ENCODE measurements at places on chromosomes 7 and 10.

DNA sequence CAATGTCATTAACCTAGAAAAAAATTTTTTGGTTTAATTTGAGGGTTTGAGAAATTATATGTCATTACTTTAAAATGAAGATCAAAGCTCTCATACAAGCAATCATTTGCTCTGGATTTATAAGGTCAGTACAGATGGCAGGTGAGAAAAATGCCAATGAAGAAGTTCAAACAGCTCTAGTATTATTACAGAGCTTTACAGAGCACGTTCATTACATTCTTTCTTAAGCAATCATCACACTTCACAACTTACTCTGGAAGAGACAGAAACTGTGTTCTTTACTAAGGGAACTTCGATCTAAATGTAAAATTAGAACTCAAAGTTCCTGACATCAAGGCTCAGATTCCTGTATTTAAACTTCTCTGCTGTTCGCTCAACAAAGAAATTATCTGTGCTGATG is 153.4 kb downstream of the ATE1 start:
- no peak for DNase-seq

DNA sequence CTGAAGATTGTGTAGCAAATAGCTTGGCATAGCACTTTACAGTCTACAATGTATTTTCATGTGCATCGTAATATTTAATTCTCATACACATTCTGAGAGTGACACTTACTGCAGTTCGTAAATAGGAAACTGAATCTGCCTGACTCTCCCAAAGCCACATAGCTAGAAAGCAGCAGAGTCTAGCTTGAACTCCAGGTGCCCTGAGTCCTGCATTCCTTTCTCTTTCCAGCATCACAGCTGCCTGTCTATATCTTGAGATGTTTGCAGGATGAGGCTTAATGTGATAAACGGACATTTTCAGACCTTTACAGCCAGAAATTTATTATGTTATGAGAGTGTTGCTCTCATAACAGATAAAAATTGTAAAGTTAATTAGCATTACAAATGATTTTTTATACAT is 132.9 kb upstream of the PLXDC2 start:
- no peak for DNase-seq

GRCh38 chr10:70616761-70617160 is 14.2 kb upstream of the PRF1 start:
- DNase-seq = no peak

DNA sequence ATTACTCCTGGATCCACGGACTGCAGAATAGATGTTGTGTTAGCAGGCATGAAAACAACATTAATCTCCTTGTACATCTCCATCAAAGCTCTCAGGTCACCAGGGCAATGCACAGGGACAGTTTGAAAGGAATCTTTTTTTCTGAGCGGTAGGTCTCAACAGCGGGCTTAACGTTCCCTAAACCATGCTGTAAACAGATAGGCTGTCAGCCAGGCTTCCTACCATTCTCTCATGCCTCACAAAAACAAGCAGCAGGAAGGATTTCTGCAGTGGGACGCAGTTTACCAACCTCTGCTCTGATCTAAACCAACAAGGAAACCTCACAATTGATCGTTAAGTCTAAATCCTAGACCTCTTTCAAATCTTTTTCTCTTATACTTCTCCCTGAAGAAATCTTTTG is 50.8 kb downstream of the CNOT4 start:
- no peak for DNase-seq

DNA sequence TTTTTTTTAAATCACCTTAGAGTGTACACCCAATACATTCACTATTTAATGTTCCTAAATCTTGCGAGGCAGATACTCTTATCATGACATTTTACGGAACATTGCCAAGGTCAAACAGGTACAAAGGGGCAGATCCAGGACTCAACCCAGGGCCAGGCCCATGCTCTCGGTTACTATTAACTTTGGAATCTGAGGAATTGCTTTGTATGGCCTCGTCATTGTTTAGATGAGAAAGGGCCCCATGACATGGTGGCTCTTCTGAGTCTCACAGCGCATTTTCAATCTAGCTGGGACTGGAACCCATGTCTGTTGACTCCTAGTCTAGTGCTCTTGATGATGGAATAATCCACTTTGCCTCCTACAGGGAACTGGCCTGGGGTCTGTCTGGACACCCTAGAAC is 59.1 kb downstream of the GATA3 start:
- DNase-seq = no peak

DNA sequence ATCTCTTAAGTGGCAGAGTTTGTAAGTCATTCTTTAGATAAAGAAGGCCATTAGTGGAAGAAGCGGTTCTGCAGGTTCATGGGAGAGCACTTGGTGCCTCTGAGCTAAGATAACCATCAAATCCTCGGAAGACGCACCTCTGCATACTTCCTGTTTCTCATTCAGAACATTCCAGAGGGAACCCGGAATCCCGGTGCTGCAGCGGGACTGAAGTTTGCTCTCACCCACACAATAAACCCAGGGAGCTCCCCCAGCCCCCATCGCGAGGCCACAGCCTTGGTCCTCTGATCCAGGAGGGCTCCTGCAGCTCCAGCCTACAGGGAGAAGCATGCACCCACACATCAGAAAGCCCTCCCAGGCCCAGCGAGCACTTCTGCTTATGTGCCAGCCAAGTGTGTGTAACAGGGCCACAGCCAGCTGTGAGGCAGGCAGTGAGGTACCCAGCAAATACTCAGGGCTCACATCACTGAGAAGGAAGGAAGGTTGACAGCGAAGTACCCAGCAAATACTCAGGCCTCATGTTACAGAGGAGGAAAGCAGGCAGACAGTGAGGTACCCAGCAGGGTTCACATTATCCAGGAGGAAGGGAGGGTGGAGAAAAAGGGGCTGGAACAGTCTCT is 142.4 kb downstream of the DIP2C start:
- DNase-seq = no peak

DNA sequence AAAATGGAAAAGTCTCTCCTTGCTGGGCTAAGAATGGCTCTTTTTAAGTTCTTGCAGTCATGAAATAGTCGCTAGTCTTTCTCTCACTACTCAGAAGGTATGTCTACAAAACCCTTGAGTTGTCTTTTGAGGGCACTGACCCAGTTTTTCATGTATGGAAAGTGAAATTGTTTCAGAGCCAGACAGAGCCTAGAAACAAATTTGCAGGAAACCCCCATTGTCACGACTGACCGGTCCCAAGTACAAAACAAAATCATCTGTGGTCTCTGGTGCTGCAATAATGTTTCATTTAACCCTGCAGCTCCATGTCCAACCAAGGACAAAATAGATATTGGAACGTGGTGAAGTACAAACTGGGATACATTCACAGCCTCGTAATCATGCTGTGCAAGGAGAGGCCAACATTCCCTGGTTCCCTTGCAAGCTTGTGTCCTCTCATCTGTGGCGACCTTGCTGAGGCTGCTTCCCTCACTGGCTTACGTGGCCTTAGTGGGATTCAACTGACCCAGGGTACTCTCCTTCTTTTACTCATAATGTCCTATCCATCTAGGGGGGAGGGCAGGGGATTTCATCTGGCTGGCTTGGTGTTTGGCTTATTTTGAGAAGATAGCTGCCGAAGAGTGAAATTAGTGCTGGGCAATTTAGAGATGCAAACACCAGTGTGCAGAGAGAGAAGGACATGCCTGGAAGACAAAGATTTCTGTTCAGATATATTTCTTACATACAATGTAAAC is 172.5 kb downstream of the IPMK start:
- no peak for DNase-seq

- no peak for DNase-seq
Observed at GRCh38 chr10:6711408-6711841, 131.3 kb upstream of the PRKCQ start.

GRCh38 chr10:28967031-28967430 is 289.7 kb downstream of the BAMBI start:
- DNase-seq = no peak

DNA sequence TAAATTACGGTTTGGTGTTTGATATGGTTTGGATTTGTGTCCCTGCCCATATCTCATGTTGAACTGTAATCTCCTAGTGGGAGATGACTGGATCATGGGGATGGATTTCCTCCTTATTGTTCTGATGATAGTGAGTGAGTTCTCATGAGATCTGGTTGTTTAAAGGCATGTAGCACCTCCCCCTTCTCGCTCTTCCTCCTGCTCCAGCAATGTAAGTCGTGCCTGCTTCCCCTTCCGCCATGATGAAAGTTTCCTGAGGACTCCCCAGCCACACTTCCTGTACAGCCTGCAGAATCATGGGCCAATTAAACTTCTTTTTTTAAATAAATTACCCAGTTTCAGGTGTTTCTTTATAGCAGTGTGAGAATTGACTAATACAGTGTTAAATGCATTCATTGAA is 116.6 kb downstream of the DOCK4 start:
- DNase-seq = no peak

GRCh38 chr10:77266242-77266641 is 371.4 kb downstream of the KCNMA1 start:
- no peak for DNase-seq

- no peak for DNase-seq
Observed at GRCh38 chr7:37318541-37318940, 130.1 kb downstream of the ELMO1 start.

DNA sequence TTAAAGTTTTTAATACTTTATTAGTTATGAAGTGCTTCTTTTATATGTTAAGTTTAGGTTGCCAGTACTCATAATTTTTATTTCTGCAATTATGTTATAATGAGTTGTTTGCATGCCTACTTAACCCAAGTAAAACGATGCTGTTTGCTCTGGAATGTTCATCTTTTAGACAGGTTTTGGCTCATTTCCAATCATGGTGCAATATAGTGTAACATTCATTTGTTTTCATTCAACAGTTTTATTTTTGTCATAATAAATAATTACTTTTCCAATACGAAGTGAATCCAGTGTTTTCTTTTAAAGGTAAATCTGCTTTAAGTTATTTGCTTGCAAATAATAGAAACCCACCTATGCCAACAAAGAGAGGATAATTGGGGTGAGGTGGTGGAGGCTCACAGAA is 22.1 kb downstream of the ARL5B start:
- no peak for DNase-seq

DNA sequence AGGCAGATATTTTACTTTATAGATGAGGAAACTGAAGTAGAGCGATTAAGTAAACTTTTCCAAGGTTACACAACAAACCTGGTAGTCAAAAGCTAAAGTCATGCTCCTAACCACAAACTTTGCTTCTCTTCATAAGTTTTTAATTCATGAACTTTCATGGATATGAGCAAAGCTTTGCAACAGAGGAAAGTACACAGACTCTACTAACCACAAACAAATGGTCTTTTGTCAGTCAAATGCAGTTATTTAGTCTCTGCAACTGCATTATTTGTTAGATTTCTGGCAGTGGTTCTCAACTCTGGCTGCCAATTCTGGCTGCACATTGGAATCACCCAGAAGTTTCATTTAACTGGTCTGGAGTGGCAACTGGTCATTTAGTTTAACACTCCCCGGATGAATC is 140.6 kb upstream of the TMEM168 start:
- DNase-seq = no peak

GRCh38 chr10:646118-646524 is 43.3 kb downstream of the DIP2C start:
- DNase-seq = no peak

DNA sequence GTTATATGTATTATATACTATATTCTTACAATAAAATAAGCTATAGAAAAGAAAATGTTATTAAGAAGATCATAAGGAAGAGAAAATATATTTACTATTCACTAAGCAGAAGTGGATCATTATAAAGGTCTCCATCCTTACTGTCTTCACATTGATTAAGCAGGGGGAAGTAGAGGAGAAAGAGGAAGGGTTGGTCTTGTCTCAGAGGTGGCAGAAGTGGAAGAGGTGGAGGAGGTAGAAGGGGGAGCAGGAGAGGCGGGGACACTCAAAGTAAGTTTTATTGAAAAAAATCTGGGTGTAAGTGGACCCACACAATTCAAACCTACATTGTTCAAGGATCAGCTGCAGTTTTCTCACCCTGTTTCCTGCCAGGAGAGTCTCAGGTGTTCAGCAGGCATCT is 28.9 kb upstream of the ERCC6 start:
- DNase-seq = no peak

GRCh38 chr7:47580811-47581331 is 1.0 kb downstream of the TNS3 start:
- DNase-seq = no peak

GRCh38 chr7:87580636-87581035 is 20.0 kb downstream of the ABCB1 start:
- no peak for DNase-seq

DNA sequence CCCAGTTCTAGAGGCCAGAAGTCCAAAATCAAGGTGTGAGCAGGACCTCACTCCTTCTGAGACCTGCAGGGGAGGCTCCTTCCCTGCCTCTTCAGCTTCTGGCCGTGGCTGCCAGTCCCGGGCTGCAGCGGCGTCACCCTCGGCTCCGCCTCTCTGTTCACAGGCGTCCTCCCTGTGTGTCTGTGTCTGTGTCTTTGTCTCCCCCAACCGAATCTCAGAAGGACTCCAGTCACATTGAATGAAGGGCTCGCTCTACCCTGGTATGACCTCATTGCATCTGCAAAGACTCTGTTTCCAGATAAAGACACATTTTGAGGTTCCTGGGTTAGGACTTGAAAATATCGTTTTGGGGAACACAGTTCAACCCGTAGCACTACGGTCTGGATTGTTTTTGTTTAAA is 33.1 kb upstream of the GALNT11 start:
- DNase-seq = peak; percentile 5

- no peak for DNase-seq
Observed at GRCh38 chr7:37663693-37664092, 19.9 kb upstream of the GPR141 start.

DNA sequence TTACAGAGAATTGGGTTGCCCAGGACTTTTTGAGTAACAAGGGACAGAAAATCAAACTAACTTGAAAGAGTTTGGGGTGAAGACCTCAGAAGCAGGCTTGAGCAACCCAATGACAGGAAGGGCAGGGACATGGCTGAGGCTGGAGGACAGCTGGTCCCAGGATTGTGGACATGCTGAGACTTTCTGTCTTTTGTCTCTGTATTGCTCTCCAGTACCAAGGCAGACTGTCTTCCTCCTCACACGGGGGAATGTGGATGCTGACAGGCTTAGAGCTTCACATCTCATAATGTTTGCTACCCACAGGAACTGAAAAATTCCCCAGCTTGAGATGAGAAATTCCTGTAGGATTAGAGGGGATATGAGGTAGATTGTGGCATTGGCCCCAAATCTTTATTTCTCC is 229.6 kb downstream of the PHF14 start:
- DNase-seq = no peak

- DNase-seq = no peak
Observed at GRCh38 chr7:28121496-28121895, 59.1 kb downstream of the JAZF1 start.

GRCh38 chr7:156544919-156545715 is 95.5 kb upstream of the RNF32 start:
- no peak for DNase-seq

- DNase-seq = no peak
Observed at GRCh38 chr7:24734306-24734705, 23.0 kb downstream of the GSDME start.

- DNase-seq = no peak
Observed at GRCh38 chr10:55500931-55501559, 700.0 kb upstream of the PCDH15 start.

All from activated gamma-delta T cell treated with anti-CD3 and anti-CD28 coated beads, Interleukin-2, amount 50 U/mL, for 16 hours (primary cell).